ENCODE measurements at places on chromosomes 7 and 10.

GRCh38 chr7:128172963-128173362 is 68.1 kb upstream of the LEP start:
- DNase-seq: no peak

DNA sequence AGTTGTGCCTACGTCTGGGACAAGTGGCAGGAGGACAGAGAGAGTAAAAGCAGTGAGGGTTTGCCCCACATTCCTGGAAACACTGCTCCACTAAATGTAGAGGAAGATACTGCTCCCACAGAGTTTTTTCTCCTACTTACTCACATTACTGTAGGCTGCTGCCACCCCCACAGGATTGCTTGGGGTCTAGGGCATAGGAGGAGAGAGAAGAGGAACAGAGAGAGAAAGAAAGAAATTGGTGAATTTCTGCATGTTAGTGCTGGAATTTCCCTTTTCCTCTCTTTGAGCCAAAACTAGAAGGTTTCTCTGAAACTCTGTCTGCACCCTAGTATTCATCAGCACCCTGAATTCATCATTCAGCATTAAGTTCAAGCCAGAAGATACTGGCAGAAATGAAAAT is 397.9 kb downstream of the INHBA start:
- DNase-seq: no peak

DNA sequence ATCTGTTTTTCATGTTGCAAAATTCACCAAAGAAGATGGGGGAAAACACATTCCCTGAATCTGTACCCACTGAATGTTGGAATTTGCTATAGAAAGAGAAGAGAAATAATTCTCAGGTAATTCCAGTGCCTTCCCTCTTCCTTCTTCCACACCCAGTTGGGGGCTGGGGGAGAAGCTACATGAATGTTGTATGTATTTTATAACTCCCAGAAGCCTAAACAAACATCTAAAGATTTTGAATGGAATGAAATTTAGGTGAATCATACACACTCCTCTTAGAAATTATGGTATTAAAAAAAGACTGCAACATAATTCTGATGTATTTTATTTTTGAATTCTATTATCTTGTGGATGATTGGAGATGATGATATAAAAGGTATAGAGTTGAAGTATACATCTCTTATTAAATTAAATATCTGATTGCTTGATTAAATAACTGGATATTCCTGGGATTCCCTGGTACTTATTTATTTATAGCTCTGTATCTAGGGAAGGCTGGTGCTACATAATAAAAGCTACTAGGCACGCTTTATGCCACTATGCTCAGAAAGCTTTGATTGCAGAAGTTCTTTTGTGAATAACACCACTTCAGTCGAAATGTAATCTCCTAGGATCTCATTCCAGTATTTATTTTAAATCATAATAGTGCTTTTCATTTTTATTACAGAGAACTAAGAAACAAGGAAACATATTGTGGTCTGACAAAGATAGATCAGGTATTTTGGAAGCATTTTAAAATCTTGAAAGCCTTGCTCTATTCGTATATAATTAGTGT is 98.5 kb downstream of the MCU start:
- DNase-seq: no peak

DNA sequence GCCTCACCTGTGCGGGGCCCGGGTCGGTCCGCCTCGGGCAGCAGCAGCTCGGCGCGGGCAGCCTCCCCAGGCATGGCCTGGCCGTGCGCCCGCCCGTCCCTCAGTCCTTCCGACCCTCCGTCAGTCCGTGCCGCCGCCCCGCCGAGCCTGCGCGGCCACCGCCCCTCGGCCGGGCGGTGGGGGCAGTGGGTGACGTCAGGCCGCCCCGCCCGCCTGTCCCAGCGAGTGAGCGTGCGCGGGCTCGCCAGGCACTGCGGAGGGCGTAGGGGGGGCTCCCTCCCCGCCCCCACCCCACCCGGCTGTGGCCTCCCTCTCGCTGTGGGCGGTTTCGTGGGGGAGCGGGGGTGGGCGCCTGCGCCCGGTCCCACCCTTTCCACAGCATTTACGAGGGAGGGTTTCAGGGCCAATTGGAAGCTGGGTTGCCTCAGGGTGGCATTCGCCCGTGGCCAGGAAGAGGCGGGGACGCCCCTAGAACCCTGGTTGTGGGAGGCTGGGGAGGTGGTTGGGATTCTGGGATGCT is at the start of gene NACAD:
Gene NACAD (minus strand): TSS at position 149 of the 520 bp plus-strand sequence. CDS start 75 bp downstream, at position 74.
- DNase-seq: no peak

- no peak for DNase-seq
These were observed 98.8 kb downstream of the CACNB2 start for GRCh38 chr10:18238870-18239485.

DNA sequence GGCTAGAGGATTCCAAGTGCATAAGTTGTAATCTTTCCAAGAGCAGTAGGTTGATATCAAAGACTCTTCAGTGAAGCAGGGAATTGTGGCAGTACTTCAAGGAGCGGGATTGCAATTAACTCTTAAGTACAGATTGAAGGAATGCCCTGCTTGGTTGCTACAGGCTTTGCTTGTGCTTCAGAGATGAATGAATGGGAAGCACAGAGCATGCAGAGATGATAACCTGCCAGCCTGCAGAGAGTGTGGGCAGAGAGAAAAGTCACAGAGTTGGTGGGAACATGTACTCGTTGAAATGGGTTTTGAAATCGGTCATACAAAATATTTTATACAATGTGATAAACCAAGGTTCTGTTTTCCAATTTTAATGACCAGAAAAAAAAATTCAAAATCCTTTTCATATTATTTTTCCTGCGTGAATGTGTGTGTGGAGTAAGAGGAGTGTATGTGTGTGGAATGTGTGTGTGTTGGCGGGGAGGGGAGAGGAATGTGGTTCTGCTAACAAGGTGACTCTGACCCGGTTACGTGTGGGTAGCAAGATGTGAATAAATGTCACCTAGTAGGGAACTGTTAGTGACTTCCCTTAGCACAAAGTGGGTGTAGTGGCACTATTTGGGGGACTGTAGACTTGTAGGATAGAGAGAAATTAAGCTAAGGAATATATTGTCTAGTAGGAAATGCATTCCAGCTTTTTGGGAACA is 697.8 kb downstream of the GATA3 start:
- no peak for DNase-seq

DNA sequence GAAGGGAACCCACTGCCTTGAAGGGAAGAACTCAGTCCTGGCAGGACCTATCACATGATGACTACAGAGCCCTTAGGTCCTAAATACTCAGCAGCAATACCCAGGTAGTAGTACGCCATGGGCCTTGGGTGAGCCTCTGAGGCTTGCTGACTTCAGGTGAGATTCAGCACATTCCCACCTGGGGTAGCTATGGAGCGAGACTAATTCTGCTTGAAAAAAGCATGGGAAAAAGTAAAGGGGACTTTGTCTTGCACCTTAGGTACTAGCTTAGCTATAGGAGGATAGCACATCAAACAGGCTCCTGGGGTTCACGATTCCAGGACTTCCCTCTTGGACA is 98.2 kb upstream of the MEOX2 start:
- no peak for DNase-seq

GRCh38 chr7:148983200-148984146 is 44.8 kb downstream of the PDIA4 start:
- DNase-seq: peak; percentile 89

GRCh38 chr10:1156921-1157614 is 100.9 kb downstream of the WDR37 start:
- no peak for DNase-seq

DNA sequence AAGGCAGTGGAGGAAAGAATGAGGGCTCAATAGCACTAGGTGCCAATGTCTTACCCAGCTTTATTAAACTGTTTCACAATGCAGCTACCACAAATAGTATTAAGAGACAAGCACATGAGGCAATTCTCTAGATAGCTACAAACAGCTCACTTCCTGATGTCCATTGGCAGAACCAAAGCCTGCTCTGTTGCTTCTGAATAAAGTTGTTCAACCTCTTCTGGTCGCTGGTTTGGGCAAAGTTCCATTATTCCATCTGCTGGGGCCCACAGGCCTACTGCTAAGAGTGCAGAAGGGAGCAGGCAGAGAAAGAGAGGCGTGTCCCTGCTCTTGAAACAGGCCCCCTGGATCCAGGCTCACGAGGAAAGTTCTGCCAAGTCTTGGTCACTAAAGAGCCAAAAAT is 173.9 kb downstream of the ZNF438 start:
- DNase-seq: no peak

DNA sequence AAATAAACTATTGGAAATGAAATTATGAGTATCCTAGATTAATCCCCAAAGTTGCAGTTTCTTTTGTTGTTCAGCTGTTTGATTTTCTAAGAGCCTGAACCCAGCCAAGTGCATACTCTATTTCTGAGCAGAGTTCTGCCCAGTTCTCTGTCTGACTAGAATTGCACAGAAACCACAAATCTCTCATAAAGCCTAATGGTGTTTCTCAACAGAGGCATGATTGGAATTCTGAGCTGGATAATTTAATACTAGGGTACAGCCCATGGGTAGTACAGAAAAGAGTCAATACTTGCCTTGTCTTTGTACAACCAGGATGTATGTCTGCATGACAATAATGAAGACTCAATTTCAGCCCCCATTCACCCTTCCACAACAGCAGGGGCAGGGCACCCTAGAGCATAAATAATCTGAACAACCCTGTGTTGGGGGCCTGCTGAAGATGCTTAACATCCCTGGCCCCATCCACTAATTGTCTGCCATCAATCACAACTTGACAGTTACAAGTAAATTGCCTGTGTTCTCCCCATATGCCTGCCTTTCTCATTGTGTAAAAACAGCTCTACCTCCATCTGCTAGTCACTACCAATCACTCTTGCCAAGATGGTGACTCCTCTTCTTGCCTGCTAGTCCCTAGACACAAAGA is 114.4 kb downstream of the NPSR1 start:
- DNase-seq: no peak

GRCh38 chr7:50632561-50633413 is 67.6 kb upstream of the DDC start:
- peak; percentile 57 for DNase-seq

DNA sequence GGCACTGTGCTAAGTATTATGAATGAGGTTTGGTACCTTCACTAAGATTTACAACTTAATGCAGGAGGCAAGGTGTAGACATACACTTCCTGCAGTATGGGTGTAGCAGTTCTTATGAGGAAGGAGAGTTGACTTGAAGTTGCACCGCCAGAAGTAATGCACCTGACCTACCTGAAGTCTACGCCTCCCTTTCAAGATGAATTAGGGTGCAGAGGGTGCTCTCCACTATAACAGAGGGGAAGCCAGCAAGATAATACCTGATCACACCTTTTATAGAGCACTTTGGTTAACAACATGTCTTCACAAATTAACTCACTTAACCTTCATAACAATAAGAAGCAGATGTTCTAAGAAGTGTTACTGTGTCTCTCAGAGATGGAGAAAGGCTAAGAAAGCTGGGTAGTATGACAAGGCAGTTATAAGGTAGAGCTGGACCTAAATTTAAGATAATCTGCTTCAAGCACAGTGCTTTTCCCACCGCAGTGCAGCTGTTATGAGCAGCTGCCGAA is 552 bp upstream of the RAB18 start:
- DNase-seq: no peak

DNA sequence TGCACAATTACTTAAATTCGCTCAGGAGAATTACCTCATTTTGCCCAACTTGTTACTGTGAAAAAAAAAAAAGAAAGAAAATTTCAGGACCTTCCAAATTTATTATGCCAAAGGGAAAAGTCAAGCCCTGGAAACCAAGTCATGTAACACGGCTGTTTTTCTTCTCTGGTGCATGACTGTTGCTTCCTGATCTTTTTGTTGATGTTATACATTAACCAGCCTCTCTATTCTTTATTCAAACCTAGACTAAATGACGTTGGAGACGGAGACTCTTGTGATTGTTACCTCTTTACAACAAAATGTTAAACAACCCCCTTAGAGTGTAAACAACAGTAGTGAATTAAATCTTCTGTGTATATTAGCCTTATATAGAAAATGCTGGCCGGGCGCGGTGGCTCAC is 16.1 kb upstream of the ZC3HAV1 start:
- DNase-seq: no peak

DNA sequence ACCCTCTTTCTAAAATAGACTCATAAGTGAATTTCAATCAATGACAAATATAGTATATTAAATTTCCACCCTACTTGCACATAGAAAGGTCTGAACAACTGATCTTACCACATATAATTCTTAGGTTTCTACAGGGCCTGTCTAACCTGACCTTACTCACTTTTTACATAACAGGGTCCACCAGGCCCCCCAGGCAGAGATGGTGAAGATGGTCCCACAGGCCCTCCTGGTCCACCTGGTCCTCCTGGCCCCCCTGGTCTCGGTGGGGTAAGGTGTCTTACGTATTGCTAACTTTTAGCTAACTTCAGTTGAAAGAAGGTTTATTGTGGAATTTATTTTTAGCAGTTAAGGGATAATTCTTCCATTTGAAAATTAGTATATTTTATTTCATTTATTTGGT is 5.3 kb downstream of the COL1A2 start:
- DNase-seq: no peak

GRCh38 chr7:81211934-81212320 is 293.1 kb upstream of the SEMA3C start:
- DNase-seq: no peak

- no peak for DNase-seq
These were observed 26.8 kb upstream of the CACUL1 start for GRCh38 chr10:118781541-118781940.

- DNase-seq: no peak
These were observed 131.6 kb downstream of the DIP2C start for GRCh38 chr10:557792-558328.

GRCh38 chr10:12264204-12264940 is 68.4 kb downstream of the CDC123 start:
- peak; percentile 76 for DNase-seq

- DNase-seq: no peak
These were observed 389.6 kb downstream of the GALNT17 start for GRCh38 chr7:71521506-71521905.

- DNase-seq: no peak
These were observed 80.0 kb upstream of the STEAP1B start for GRCh38 chr7:22579961-22580360.

GRCh38 chr10:132735923-132736391 is 50.0 kb downstream of the NKX6-2 start:
- peak; percentile 21 for DNase-seq

GRCh38 chr7:115260381-115260780 is 338.5 kb downstream of the MDFIC start:
- DNase-seq: no peak

GRCh38 chr7:102431617-102432298 is 1.6 kb upstream of the ORAI2 start:
- no peak for DNase-seq

DNA sequence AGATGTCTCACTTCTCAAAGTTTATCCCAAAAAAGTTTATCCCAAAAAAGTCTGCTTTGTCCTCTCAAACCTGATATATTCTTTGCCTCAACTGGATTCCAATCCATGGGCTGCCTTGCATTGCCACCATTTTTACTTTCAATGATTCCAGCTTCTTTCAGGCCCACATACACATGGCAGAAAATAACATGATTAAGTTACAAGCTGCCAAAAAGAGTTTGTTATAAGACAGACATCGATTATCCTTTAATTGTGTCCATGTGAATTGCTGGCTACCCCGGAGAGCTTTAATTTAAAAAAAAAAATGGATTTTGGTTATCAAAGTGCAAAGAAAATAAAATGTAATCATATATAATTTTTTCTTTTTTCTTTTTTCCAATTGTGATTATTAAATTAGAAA is 819.6 kb upstream of the SORCS1 start:
- no peak for DNase-seq

- no peak for DNase-seq
These were observed 569 bp upstream of the NPTX2 start for GRCh38 chr7:98616381-98617050.

All from COR-L47 (cell line).